SJSA1 (cell line): ENCODE measurements at places on chromosomes 5 and 9.

GRCh38 chr5:106587-106986 is 14.6 kb downstream of the PLEKHG4B start:
- no peak for DNase-seq

DNA sequence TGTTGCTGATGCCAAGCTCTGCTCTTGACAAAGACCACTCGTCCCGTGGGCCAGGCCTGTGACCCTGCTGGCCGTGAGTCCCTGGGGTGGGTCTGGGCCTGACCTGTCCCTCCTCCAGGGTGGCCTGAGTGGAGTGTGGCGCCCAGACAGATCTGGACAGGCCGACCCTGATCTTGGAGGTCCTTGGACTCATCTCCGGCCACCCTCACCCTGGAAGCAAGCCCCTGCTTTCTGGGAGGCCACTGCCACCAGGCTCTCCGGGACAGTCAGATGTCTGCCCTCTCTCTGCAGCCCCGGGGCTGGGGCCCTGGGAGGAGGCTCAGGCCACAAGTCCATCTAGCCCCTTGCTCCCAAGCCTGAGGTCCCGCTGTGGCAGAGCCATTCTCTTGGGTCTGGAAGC is 31.2 kb upstream of the TMEM250 start:
- DNase-seq, result no peak

DNA sequence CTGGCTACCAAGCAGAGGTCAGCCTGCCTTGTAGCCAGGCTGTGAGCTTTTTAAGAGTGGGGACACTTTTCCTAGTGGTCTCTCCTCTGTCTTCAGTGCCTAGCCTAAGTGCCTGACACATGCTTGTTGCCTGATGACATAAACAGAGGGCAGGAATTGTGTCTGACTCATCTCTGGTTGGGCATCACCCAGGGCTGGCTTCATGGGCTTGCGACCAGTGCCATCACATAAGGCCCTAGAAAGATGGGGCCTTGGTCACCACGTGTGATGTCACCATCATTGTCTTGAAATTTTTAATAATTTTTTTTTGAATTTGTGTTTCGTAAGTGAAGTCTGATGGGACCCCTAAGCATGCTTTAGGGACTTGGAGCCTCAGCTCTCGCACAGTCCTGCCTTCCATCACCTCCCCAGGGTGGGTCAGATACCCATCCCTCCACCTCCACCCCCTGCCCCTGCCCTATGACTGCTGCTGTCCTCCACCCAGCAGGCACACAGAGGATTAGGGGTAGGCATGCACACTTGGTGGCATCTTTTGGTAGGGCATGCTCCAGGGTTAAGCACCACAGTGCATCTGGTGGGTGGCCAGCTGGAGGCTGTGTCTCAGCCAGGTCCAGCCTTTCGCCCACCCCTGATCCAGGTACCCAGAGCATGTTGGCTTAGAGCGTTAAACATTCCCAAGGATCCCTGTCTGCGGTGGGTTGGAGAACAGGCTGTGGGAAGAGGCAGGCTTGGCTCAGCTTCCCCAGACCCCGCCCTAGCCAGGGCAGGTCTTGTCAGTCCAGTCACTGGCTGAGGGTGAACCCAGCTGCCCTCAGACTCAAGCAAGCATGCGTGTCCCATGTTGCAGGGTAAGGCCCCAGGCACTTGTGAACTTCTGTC is 80.1 kb upstream of the SH3PXD2B start:
- DNase-seq, result peak; percentile 44

- DNase-seq, result no peak
Observed at GRCh38 chr9:116504893-116505480, 182.1 kb upstream of the TRIM32 start.

- DNase-seq, result no peak
Observed at GRCh38 chr5:6143523-6143922, 234.8 kb downstream of the MED10 start.

- no peak for DNase-seq
Observed at GRCh38 chr9:121299467-121300282, 31.7 kb downstream of the GSN start.

GRCh38 chr5:94432499-94432898 is 185.9 kb downstream of the KIAA0825 start:
- DNase-seq, result no peak

DNA sequence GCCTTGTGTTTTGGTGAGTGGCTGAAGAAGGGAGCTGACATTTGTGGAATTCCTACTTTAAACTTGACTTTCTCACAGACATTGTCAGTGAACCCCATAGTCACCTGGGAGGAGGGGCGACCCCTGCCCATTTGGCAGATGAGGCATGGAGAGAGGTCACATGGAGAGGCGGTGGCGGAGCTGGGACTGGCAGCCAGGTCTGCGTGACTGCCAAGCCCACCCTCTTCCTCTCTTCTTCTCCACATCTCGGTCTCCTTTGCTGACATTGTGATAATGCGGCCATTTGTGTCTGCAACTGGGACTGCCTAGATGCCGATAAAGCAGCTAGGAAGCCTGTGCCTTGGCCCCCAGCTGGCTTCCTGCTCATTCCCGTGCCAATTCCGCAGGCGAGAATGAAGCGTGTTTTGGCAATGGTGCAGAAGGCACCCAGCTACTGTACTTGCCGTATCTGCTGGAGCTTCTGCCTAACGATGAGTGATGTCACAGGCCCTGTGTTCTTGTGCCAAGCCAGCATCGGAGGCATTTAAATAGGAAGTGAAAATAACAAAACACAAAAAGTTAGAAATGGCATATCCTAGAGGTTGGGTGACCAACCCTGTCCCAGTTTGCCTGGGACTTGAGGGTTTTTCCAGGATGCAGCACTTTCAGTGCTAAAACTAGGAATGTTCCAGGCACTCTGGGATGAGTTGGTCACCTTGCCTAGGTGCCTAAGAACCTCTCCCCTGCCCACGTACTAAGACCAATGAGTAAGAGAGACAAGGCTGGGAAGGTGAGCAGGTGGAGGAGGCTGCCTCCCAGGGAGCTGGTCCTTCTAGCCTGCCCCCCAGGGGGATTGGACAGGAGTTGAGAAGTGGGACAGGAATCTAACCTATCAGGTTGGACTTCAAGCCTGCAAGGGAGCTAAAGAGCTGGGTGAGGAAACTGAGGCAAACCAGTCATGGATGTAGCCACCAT is 23.6 kb downstream of the OLFML2A start:
- no peak for DNase-seq

DNA sequence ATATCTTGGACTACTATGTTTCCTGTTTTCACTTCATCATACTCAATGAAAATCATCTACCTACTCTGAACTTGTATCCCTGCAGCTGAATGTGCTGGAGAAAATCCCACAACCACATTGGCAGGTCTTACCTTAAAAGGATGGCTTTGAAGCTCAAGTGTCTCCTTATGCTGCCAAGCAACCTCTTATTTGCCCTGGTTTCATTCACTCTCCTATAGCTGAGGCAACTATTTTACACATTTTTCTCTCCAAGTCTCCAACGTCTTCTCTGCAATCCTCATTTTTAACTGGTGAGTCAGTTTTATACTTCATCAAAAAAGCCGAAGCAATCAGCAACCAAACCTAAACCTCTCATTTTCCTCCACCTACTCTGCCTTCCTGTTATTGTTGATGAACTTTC is 49.7 kb downstream of the POU4F3 start:
- no peak for DNase-seq

DNA sequence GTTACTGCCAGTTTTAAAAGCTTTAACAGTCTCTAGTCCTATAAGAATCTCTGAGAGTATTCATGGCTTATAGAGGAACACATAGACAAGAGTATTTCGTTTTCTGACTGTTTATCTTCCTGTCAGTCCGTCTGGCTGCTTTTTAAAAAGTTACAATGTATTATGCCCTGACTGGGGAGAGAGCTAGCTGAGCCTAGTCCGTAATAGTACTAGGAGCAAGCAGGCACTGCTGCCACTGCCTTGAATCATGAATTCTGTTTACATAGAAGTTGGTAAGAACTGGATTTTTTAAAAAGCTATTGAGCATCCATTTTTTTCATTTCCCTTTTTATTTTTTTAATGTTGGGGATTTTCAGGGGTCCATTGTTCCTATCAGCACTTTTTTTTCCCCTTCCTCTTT is 26.6 kb downstream of the XPA start:
- DNase-seq, result no peak

GRCh38 chr9:68708513-68708912 is 3.5 kb downstream of the PIP5K1B start:
- DNase-seq, result no peak

DNA sequence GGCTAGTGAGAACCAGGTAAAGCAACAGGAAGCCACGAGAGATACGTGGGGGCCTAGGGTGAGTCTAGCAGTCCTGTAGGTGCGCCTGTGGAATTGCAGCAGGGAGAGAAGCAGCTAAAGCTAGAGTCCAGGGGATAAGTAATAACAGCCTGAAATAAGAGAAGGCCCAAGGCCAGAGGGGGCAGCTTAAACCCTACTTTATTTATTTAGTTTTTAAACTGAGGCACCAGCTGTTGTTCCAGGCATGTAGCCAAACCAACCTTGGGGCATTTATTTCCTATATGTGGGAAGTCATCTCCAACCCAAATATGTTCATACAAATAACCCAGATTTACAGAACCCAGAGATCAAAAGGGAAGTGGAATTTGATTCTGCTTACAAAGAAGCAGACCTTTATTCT is 93.5 kb downstream of the GLDC start:
- DNase-seq, result peak; percentile 43

DNA sequence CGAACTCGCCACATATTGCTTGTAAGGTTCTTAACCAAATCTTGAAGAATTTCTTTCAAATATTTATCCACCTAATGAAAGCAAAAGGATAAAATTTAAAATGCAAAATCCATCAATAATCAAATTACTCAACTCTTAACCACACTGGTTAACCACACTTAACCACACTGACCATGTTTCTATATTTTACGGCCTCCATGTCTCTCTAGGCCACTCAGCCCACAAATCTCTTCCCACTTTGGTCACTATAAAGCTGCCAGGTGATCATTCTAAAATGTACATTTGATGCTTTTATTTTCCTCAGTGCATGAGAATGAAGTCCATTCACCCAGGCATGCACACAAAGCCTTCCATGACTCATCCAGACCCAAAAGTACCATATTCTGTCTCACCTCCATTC is 56.4 kb upstream of the OR2K2 start:
- no peak for DNase-seq

DNA sequence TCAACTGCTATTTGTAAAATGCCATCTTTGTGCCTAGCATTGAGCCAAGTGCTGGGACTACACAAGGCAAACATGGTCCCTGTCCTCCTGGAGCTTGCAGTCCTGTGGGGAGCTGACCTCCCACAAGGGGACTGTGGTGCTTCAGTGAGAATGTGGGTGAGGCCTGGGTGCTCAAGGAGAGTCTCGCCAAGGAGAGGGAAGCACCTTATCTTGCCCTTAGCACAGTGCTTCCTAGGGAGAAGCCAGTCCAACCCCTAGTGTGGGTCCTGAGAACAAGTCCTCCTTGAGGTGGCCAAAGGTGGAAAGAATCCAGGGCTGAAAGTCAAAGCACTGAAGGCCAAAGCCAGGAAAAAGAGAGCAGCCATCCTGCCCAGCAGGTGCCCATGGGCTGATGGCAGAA is 31.1 kb upstream of the MVB12B start:
- DNase-seq, result no peak

- DNase-seq, result peak; percentile 36
Observed at GRCh38 chr9:105413525-105413924, 34.3 kb upstream of the FSD1L start.

DNA sequence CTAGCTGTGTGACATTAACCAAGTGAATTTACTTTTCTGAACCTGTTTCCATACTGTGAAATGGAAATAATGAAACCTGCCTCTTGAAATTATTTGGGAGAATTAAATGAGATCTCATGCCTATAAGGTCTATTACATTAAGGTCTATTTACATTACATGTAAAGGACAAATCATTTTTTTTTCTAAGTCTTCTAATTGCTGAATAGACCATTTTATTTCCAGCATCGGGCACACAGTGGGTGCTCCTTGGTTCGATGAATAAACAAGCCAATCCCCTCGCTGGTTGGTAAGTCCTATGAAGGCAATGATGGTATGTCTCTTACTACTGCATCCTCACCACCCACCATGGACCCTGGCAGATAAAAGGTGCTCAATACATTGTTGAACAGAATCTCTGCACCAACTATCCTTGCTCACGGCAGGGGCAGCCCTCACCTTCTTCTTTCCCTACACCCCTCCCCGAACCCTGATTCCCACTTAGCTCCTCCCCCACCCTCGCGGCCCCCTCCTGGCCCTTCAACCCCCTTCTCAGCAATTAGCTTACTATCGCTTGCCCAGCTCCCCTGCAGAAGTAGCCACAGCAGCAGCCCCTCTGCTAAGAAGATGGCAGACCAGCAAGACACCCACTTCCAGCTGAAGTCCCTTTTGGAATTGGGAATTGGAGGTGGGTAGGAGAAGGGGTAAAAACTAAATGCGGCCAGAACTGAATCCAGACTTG is 3.0 kb downstream of the PCDH1 start:
- peak; percentile 36 for DNase-seq

- DNase-seq, result no peak
Observed at GRCh38 chr5:103624675-103625074, 62.1 kb upstream of the NUDT12 start.

DNA sequence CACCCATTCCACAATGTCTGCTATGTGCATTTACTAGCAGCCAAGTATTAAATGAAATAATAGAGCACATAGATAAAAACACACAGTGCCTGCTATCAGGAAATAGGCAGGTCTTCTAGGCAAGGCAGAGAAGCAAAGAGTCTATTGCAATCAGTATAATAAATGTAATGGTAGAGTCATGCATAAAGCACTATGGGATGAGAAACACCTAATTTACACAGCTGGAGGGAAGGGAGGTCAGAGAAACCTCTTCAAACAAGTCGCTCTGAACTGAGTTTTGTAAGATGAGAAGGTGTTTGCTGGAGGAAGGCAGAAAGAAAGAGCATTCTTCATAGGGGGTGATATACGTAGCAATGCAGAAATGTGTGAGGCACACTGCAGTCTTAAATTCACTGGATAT is 341.0 kb upstream of the DMAC1 start:
- no peak for DNase-seq

DNA sequence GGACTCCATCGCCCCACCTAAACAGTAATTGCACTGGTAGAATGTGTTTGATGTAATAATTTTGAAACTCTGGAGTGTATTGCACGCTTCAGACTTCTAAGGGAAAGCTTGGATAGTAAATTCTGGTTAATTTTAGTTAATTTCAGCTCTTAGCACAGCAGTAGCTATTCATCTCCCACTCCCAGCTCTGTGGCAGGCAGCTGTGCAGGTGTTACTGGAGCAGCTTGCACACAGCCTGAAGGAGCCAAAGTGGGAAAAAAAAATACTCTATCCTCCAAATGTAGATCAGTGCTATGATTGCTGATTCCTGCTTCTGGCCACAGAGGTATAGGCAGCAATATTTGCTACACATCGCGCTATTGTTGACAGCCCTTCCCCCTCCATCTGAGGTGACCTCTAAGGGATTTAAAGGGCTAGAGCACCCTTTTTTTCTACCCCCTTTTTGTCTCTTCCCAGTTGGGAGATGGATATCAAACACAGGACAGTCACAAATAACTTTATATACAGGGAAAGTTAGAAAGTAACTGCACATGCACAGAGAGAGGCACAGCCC is 97.4 kb downstream of the KCTD16 start:
- no peak for DNase-seq

DNA sequence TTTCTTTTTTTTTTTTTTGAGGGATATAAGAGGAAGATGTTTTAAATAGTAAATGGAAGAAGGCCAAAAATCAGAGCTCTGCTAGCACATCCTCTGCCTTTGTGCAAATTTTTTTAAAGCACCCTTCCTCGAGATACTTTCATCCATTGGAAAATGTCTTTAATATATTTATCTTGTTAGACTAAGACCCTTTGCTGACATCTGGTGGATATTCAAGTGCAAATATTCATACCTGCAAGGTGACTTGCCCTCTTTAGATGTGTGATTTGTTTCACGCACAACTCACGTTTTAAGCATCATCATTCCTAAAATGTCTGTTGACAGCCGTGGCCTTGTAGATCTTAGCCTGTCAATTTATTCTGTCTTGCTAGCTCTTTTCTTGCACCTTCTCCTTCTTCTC is 258.5 kb downstream of the AGTPBP1 start:
- DNase-seq, result no peak
